ENCODE measurements at places on chromosomes 6 and 20.

- no peak for DNase-seq
Measured at GRCh38 chr20:7692478-7692877, 247.8 kb downstream of the HAO1 start.

GRCh38 chr6:92231171-92231701 lies 1188.1 kb downstream of the EPHA7 start:
- DNase-seq: no peak

DNA sequence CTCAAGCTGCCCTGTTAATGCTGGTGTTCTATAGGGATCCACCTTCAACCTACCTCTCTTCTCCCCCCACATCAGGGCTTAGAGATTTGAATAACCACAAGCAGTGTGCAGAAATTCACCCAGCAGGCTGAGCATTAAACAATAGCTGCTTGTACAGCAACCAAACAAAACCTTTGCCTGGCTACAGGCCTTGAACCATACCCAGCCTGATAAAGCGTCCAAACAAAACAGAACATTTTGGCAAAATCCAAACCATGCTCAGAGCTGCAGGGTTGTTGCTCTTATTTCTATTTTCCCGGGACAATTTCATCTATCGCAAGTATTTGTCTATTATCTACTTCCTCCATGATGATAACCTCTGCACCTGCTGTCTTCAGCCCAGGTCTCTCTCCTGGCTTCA lies 142.3 kb downstream of the UNC5CL start:
- DNase-seq: no peak

DNA sequence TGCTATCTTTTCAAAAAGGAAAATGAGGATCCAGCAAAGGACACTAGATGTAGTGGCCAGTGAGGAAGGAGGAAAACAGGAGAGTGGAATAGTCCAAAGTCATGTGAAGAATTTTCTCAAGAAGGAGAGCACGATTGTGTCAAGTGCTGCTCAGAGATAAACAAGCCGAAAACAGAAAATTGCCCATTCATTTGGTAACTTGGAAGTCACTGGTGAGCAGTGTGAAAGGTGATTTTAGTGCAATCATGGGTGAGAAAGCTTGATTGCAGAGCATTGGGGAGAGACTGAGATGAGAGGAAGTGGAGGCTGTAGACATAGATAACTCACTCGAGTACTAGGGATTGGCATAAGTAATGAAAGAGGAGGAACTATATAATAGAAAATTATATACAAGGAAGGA lies 26.0 kb upstream of the PRDM1 start:
- no peak for DNase-seq

GRCh38 chr20:38217791-38218565 lies 42.6 kb downstream of the KIAA1755 start:
- peak; percentile 51 for DNase-seq

GRCh38 chr6:132003516-132004178 lies 52.5 kb upstream of the CCN2 start:
- peak; percentile 49 for DNase-seq

- no peak for DNase-seq
Measured at GRCh38 chr6:50791900-50792508, 26.7 kb upstream of the TFAP2B start.

- no peak for DNase-seq
Measured at GRCh38 chr20:32534661-32535240, 50.4 kb downstream of the NOL4L start.

Data from epithelial cell of prostate (primary cell).